ENCODE measurements at places on chromosomes 5 and 9. TPM values are rescaled to one million over a fixed set of nuclear protein-coding genes. Genes with fewer than 3 reads are reported as not detected.

DNA sequence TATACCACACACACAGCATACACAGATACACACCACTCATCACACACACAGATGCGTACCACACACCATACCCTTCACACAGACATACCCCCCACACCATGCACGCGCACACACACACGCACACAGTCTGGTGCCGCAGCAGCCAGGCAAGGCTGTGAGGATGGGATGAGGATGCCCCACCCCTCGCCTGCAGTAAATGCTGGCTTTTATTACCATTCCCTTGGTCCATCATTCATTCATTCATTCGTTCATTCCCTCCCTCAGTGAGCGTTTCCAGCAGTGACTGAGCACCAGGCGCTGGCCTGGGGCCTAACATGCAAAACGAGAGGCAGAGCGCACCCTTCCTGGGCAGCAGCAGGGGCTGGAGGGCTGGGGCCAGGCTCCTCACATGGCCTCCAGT, 51.7 kb upstream of the FCN2 start:
- no peak for DNase-seq

DNA sequence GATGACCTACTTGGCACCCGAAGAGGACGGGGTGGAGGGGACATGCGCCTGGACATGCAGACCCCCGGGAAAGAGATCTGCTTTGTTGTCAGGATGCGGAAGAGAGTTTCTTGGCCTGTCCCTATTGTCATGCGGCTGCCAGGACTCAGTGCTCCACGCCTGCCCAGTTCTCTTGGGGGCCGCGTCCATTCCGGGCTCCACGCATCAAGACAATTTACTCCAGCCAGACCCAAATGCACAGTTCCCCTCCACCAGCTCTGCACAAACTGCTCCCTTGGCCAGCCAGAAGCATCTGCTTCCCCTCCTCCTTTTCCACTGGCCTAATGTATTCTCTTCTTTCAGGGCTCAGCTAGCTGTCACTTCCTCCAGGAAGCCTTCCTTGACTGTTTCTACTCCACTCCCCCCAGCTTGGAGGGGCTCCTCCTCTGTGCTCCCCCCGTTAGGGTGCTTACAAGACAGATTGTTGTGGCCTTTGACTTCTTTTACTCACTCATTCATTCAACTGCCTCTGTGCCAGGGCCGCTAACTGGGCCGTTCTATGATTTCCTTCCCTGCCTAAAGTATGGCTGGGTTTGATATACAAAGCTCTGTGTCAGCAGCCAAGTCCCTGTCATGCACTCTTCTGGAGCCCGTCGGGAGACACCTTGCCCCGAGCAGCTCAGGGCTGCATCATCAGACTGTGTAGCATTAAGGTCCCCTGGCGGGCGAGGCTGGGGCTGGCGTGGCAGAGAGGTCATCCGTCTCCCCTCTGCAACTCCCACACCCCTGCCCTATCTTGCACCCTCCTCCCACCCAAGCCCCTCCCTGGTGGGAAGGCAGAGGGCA, 6.6 kb downstream of the FIBCD1 start:
- peak; percentile 75 for DNase-seq

Gene PCDHGA12
- total RNA-seq = 9.7 TPM

- DNase-seq = peak; percentile 46
Observed at GRCh38 chr9:71446473-71447411, 321.6 kb downstream of the CEMIP2 start.

Gene IFNA13
- not detected for total RNA-seq

- no peak for DNase-seq
Observed at GRCh38 chr5:171447226-171447625, 27.8 kb downstream of the FGF18 start.

Gene ANKDD1B
- total RNA-seq = not detected

- no peak for DNase-seq
Observed at GRCh38 chr5:27083449-27084415, 45.3 kb upstream of the CDH9 start.

GRCh38 chr9:122028089-122028488, 65.0 kb downstream of the TTLL11 start:
- no peak for DNase-seq

- DNase-seq = no peak
Observed at GRCh38 chr9:111910428-111910827, 13.8 kb downstream of the UGCG start.

- DNase-seq = peak; percentile 71
Observed at GRCh38 chr9:36102742-36103495, 33.6 kb upstream of the GLIPR2 start.

DNA sequence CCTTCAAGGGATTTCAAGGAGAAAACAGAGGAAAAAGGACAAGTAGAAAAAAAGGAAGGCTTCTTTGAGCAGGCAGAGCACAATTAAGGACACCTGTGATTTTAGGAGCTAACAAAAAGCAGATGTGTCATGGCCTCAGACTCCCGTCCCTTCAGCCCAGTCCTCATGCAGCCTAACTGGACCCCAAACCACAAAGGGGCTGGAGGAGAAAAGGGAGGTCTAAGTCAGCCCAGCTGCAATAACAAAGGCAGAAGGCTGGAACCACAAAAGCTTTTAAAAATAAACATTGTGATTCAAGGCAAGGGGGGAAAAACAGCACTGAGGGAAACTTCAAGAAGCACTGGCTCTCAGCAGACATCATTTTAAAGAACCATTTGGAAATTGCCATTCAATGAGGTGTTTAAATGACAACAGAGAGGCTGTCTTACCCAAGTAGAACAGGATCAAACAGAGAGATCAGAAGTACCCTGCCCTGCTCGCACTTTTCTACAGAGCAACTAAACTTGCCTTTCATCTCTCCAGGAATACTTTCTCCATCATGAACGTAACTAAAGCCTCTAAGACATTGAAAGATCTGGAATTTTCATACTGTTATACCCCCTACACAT, 89.3 kb downstream of the SEMA5A start:
- peak; percentile 97 for DNase-seq

Gene DIPK1B
- total RNA-seq = 3.4 TPM

Gene SLC6A7
- total RNA-seq = not detected

- no peak for DNase-seq
Observed at GRCh38 chr5:112475747-112476365, 56.8 kb upstream of the EPB41L4A start.

DNA sequence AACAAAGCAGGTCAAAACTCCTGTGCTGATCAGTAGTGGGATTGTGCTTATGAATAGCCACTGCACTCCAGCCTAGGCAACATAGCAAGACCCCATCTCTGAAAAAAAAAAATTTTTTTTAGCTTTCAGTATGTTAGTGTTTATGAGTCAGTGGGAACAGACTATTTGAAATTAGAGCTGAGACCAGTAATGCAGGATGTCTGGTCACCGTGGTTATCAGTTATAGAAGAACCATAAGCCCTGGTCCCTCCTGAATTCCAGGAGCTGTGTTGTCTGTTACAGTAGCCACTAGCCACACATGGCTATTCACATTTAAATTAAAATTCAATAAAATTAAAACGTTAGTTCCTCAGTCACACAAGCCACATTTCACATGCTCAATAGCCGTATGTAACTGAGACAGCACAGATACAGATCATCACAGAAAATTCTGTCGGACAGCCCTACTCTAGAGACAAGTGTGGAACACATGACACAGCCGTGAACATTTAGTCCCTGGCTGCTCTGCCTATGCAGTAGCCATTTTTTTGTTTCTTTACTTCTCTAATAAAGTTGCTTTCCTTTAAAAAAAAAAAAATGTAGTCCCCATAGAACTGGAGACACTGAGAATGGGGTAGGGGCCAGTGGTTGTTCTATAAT, 96.1 kb upstream of the SAP30L start:
- peak; percentile 47 for DNase-seq

GRCh38 chr5:96468956-96469355, 35.9 kb upstream of the PCSK1 start:
- no peak for DNase-seq

DNA sequence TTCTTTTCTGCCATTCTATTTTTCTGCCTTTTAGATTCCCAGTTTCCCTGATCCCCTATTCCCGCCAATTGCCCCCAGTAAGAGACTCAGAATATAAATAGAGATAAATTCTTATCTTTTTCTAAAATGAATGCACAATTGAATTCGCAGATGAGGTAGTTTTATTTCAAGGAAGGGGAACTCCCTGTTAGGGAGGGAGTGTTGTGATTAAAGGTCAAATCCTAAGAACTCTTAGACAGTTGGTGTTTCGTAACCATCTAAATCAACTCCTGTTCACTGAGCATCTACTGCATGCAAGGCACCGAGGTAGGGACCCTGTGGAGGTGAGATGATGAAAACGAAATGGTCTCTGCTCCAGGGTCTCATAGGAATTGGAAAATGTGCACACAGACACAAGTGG, 7.7 kb upstream of the MAP3K1 start:
- no peak for DNase-seq

- DNase-seq = no peak
Observed at GRCh38 chr5:168876419-168876818, 297.3 kb upstream of the PANK3 start.

DNA sequence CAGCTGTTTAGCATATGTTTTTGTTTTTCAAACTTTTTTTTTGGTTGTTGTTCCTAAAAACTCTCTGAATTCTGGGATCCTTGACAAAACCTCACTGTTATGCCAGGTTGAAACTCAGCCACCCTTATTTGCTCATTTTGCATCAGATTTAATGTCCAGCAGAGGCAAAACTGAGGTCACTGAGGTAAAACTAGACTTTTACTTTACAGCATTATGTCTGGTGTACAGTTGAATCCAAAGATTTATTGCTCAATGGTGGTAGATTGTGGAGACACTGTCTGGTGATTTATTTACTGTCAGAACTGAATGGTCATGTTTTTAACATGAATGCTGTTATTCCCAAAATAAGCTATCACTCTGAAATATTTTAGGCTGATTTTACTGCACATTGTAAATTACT, 87.9 kb downstream of the FBXL7 start:
- DNase-seq = no peak

DNA sequence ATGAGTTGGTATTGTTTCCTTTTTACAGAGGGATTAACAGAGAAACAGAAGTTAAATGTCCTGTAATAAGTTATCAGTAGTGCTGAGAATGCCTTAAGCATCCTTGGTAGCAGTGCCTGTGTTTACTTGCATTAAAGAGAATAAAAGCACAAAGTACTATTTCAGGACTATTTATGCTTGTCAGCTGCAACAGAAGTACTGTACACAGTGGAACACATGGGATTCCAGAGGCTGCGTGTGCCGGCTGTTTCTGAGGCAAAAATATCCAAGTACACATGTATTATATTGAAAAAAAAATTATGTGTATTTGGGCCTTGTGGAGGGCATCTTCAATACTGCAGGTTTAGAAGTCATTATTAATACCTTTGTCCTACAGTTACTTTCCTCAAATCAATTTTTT, 58.2 kb upstream of the ACTBL2 start:
- DNase-seq = no peak

DNA sequence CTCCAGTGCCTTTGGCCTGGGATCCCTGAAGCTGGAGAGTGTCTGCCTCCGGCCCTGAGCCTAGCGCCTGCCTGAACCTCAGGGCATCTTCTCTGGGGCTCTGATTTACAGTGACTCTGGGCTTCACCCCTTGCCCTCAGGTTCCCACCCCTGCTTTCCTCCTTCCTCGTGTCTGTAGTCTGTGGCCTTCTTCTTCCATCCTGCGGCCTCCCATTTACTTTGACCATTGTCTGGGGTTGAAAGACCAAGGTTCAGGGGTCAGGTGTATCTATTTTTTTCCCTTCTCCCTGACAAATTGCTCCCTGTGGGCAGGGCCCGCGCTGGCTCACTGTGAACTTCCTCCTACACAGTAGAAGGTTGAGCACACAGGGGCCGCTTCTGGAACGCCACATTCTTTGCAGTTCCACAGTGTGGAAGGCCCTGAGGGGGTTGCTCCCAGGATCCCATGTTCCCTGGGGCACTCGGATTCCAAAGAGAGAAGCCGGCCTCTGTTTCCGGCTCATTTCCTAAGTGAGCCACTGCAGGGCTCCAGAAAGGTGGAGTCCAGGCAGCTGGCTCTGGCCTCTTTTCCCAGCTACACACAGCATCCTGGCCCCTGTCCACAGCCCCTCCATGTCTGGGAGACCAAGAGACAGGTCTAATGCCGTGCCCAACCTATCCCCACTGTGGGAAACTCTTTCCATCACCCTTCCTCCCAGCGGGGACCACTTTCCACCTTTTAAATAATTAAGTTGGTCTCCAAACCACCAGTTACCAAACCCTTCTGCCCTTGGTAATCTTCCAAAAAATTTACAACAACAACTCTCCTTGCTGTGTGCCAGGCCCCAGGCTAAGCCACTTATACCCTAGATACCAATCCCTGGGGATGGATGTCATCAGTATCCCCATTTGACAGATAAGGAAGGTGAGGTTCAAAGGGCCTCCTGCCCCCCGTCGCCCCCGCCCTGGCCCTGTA, 140.3 kb upstream of the IER5L start:
- no peak for DNase-seq

DNA sequence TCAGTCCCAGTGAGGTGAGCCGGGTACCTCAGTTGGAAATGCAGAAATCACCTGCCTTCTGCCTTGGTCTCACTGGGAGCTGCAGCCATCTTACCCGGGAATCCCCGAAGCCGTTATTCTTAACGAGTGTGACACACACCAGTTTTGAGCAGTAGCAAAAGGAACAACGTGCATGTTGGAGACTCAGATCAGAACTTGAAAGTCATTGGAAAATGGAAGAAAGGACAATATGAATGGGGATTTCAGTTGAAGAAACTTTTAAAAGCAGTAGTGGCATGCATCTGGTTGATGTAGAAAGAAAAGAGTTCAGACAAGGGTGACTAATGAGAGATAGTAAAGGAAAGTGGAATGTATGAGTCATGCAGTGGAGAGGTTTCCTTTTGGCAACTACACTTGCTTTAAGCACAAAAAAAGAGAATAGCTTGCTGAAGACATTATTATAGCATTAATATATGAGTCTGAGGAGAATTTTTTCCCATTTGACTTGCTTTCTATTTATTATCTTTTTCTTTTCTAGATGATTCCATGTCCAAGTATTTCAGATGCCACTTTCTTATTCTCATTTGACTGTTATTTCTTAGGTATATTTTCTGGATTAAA, 44.4 kb upstream of the ANKDD1B start:
- peak; percentile 96 for DNase-seq

Gene DPP7
- total RNA-seq = 14.9 TPM

Gene FGF1
- 7.7 TPM for total RNA-seq

GRCh38 chr5:154761046-154761736, 6.0 kb downstream of the LARP1 start:
- no peak for DNase-seq

GRCh38 chr5:178335302-178336030, 102.9 kb upstream of the PHYKPL start:
- DNase-seq = no peak

Gene FGD3
- total RNA-seq = not detected

- DNase-seq = no peak
Observed at GRCh38 chr9:135989722-135990467, 28.7 kb upstream of the UBAC1 start.

- no peak for DNase-seq
Observed at GRCh38 chr9:38022995-38023394, 46.0 kb downstream of the SHB start.

All from IMR-90 (cell line).